AG20443 (cell line): ENCODE measurements at places on chromosomes 6 and 20.
A peak's percentile ranks its signal among the peaks of the same experiment; 100 is the strongest.

DNA sequence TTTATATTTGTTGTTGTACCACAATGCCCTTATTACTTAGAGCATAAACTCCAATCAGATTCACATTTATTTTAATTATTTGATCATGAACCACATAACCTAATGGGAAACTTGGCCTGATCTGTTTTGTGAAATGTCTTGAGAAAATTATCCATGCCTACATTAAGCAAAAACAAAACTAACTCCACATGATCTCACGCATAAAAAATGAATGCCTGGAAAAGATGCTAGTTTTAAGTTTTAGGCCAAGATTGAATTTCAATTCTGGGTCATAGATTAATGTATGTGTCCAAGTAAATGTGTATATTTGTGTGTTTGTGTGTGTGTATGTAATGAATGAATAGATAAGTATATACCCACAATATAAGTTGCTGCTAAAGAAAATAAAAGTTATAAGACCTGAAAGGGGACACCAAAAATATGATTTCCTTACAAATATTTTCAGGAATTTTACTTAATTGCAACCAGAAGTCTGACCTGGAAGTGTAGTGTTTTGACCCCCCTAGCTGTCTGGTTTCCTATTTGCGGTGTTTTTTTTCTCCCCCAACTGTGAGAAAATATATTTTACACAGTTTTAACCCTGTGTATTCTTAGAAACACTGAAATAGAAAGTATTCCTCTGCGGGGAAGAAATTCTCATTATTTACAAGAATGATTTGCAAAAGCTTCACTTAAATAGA is 97.2 kb downstream of the JAG1 start:
- no peak for DNase-seq

GRCh38 chr6:43695215-43695966 is 7.8 kb upstream of the MRPS18A start:
- no peak for DNase-seq

GRCh38 chr6:40552941-40553340 is 34.2 kb downstream of the LRFN2 start:
- DNase-seq: no peak

- DNase-seq: no peak
Observed at GRCh38 chr6:70112716-70113115, 190.2 kb downstream of the COL9A1 start.

DNA sequence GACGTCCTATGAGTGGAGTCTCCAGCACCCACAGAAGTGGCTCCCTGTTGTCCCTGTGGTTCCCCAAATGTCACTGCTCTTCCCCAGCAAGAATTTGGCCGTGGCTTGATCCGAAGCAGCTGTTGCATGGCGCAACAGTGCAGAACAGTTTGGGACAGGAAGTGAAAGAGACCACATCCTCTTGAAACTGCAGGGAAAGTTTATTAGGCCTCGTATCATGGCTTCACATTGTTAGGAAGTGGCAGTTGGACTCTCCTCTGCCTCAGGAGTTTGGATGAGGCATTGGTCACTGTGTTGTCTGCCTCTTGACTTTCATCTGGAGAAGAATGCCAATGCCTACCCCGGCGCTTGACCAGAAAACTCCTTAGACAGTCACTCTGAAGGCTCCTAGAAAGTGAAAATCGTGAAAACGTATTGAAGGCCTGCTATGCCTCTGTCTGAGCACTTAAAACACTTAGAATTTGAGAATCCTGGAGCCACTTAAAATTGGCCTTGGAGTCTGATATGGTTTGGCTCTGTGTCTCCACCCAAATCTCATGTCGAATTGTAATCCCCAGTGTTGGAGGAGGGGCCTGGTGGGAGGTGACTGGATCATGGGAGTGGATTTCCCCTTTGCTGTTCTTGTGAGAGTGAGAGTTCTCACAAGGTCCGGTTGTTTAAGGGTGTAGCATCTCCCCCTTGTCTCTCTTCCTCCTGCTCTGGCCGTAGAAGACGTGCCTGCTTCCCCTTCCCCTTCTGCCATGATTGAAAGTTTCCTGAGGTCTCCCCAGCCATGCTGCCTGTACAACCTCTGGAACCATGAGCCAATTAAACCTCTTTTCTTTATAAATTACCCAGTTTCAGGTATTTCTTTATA is 334.9 kb upstream of the JARID2 start:
- DNase-seq: no peak

- DNase-seq: no peak
Observed at GRCh38 chr6:137589067-137589848, 95.1 kb upstream of the OLIG3 start.

DNA sequence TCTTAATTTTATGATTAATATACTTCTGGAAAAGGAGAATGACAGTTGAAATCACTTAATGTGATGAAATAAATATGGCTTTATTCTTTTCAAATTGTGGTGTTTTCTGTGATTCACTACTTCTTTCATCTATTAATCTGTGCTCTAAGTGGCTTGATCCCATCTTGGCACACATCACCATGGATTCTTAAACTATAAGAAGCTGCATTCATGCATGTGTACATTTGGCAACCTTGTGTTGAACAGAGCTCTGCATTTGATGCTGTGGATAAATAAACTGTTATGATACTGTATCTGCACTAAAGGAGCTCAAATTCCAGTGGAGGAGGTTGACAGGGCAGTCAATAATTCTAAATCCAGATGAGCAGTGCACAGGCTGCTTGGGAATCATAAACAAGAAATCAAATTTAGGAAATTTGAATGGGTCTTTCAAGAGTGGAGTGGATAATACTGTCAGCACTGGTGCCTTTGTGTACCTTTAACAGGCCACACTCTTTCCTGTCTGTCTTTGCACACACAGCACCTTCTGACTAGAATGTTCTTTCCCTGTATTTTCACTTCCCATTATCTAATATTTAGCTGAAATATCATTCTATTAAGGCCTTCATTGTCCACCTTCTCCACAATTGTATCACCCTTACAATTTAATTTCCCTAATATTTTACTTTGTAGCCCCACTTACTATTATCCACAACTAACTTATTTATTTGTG is 252.9 kb downstream of the GRM1 start:
- no peak for DNase-seq

DNA sequence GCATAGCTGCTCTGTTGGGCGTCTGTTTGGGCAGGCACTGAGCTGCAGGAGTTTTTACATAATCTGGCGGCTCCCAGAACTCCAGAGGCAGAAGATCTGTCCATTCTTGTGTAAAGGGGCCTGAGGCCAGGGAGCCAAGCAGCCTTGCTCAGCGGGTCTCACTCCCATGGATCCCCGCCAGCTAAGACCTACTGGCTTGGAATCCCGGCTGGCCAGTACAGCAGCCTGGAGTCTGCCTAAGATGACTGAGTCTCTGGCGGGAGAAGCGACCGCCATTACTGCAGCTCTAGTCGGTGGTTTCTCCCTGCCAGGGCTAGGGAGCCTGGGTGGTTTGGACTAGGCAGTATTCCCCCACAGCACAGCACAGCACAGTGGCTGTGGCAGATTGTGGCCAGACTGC is 268.4 kb upstream of the SYNCRIP start:
- no peak for DNase-seq

DNA sequence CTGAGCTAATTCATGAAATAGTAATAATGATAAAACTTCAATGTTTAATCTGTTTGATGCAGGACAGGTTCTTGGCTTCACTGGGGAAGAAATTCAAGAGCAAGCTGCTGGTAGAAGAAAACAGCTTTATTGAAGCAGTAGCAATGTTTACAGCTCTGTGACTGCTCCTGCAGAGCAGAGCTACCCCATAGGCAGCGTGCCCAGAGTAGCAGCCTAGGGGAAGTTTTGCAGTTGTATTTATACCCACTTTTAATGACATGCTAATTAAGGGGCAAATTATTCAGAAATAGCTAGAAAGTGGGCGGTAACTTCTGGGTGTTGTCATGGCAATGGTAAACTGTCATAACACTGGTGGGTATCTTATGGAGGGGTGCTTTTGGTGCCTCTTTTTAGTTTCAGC is 518.0 kb downstream of the RFPL4B start:
- no peak for DNase-seq

GRCh38 chr6:44053760-44054556 is 73.3 kb downstream of the MRPL14 start:
- peak; percentile 63 for DNase-seq
